NCI-H460 (cell line): ENCODE measurements at places on chromosomes 7 and 10.

- DNase-seq: no peak
These were observed 12.5 kb upstream of the CDK13 start for GRCh38 chr7:39937366-39938153.

DNA sequence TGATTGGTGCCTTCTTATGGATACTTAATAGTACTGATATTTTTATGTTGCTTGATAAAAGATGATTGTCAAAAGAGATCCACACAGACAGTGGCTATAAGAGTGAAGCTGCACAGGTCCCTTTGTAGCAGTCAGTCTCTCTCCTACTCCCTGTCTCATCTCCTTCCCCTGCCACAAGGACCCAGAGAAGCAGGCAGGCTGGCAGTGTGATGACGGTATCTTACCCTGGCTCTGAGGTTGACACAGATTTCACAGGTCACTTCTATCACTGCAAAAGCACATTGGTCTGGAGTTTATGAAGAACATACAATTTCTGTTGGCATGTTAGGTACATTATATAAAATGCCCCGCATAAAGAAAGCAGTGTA, 64.4 kb upstream of the AHR start:
- DNase-seq: peak; percentile 15

DNA sequence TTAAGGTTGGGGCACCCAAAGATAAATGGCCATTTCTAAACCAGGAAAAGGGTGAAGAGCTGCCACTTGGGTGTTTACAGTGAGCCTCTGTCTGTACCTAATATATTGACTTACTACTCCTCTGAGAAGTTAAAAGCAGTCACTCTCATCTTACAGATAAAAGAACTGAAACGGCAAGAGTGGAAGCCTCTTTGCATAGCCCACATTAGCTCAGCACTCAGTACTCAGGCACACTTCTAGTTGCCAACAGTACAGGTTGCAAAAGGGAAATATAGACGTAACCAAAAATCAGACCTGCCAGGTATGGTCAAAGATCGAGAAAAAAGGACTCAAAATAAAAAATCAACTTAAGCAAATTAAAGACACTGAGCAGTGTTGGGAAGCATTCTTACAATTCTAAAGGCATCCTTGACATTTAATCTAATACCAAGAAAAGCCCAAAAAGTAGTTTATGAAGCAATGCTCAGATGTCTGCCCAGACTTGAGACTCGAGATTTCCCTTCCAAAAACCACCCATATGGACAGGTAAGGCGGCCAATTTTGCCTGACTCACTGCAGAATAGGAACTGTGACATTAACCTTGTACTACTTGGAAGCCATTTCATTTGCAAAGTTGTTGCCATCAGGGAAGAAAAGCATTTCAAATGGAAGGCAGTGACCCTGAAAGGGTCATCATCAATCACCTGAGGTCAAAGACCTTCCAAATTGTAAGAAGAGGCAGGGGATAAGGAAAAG, 139.3 kb downstream of the SLC25A13 start:
- no peak for DNase-seq

DNA sequence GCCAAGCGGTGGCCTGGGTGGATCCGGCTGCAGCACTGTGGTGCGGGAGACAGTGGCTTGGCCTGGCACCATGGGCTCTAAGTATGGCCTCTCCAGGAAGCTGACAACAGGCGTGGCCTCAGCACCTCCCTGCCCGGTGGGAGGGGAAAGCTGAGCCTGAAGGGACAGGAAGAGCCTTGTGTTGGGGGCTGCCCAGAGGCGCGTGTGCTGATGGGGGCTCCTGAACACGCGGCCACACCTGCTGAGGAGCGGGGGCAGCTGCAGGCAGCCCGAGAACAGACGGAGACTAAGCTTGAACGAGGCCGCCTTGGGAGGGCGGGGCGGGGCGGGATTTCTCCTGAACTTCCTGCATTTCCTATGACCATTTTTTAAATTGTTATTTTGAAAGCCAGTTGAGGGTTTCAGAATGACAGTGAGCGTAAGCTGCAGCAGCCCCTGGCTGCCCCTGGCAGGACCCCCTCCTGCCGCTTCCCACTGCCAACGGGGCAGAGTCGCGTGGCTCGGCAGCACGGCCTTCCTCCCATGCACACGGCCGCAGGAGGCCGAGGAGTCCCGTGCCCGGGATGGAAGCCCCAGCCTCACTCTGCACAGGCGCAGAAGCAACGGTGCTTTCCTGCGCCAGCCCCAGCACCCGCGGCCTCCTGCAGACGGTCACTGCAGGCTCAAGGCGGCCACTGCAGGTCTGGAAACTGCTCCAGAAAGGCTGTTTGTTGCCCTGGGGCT, 43.2 kb downstream of the DPYSL4 start:
- no peak for DNase-seq

DNA sequence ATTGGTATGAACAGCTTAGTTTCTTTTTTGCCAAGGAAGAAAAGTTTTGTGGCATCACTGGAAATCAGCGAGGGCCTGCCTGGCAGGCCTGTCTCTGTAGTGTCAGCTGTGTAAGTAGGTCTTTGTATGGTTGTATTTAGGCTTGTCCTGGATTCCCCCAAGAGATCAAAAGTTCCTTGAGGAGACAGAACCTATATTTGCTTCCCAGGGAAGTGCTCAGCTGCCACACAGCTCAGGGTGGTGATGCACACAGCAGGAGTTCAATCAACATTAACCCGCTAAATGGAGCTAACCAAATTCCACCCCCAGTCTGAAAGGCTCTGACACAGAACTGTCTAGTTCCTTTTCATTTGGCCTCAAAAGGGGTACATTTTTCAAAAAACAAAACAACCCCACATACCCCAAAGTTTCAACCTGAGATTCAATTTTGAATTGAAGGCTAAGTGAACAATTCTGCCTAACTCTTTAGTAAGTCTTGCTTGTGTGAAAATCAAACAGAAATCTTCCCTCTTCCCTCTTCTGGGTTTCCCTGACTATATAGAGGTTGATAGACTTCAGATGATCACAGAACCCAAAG, 124.4 kb downstream of the CLEC2L start:
- DNase-seq: no peak

- DNase-seq: no peak
These were observed 18.9 kb upstream of the MACC1 start for GRCh38 chr7:20236043-20236442.

DNA sequence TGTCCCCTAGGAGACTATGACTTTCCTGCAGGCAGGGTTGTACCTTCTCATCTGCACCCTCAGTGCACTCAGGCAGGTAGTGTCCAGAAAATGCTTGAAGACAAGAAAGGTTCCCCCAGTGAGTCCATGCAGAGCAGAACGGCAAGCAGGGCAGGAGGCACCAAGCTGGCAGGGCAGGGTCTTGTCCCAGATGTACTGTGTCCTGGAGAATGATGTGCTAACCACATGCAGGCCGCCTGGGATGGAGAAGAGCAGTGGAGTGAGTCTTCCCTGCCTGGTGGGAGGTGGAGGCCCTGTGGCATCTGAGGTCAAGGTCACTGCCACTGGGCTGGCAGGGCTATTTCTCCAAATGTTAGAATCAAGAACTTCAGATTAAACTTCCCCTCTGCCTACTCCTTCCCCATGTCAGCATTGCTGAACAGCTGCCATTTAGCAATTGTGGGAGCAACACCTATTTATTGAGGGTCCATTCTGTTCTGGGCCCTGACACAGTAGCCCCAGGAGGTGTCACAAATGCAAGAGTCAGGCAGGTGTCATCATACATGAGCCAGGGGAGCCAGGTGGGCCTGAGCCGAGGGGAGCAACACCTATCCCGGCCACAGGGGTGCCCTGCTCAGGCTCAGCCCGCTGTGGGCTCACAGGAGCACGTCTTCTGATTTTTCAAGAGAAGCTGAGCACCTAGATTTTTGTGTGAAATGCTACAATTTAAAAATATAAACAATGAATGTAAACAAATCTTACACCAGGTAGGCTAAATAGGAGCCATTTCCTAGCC, 34.1 kb downstream of the PTPRE start:
- no peak for DNase-seq

- no peak for DNase-seq
These were observed 12.1 kb upstream of the FAS start for GRCh38 chr10:88978463-88978862.

- no peak for DNase-seq
These were observed 29.5 kb upstream of the PFKFB3 start for GRCh38 chr10:6173203-6173602.

DNA sequence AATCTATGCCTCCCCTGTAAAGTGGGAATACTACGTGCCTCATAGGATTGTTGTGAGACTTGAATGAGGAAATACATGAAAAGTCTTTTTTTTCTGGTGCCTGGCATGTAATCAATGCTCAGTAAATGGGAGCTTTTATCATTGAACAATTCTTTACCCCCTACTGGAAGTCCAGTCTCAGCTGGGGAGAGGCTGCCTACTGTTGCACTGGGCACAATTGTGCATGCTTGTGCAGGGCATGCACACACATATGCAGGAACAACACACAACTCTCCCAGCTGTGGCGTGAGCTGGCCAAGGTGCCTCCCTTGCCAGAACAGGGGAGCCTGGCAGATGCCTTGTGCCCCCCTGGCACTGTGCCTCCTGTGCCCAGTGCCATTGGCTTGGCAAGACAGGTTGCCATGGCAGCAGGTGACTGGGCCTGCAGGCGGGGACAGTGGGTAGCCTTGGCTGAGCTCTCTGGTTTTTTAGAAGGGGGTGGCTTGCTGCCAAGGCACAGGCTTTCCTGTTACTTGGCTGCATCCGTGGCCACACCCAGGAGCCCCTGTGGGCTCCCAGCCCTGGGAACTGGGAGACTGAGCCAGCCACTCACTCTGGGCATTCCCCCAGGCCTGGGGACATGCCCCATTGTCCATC, 16.1 kb upstream of the PALD1 start:
- no peak for DNase-seq

GRCh38 chr7:77885155-77885554, 86.6 kb downstream of the PHTF2 start:
- DNase-seq: no peak

- no peak for DNase-seq
These were observed 6.5 kb downstream of the ASB13 start for GRCh38 chr10:5659702-5660528.

- DNase-seq: no peak
These were observed 631 bp downstream of the HPS6 start for GRCh38 chr10:102065561-102066398.

- no peak for DNase-seq
These were observed 673.9 kb upstream of the GALNT17 start for GRCh38 chr7:70457883-70458680.

DNA sequence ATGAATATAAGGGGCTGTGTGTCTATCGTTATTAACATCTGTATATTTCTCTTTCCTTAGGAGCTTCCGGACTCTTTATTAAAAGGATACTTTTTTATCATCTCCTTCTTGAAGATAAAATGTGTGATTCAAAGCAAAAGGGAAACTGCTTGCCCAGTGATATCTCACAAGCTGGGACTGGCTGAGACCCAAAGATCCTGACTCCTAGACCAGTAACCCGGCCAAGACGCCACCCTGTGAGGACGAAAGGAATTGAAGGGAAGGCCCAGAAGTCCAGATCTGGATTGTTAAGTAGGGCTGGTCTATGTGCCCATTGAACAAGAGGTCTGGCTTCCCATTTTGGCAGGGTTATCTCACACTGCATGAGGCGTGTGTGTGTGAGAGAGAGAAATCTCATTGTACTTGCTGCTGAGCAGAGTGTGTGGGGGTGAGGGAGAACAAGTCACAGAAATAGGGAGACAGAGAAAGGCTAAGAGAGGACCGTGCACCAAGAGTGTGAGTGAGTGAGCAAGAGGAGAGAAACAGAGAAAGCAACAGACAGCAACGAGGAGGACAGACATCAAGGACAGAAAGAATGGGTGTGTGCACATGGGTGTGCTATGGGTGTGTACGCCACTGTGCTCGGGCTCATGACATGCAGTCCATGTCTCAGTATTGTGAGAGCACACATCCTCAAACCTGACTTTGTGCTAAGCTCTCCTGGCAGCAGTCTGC, 75.4 kb downstream of the PLXNA4 start:
- DNase-seq: no peak

DNA sequence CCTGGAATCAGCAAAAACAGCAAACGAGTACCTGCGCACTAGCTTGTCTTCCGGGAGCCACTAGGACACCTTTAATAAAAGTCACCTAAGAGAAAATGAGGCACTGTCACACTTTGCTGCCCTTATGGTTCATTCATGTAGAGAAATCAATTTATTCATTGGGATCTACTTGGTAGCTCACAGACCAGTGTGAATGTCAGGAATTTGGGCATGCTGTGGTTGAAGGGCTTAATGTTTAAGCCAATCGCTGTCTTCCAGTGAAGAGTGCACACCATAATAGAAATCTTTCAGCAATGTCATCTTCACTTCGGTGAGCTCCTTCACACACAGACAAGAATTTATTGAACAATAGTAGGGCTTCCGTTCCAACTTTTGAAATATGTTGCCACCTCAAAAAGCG, 65.1 kb downstream of the MARCHF5 start:
- no peak for DNase-seq

- no peak for DNase-seq
These were observed 285.8 kb upstream of the COBL start for GRCh38 chr7:51602376-51602775.

GRCh38 chr10:49324711-49325110, 25.7 kb downstream of the C10orf71 start:
- DNase-seq: no peak

DNA sequence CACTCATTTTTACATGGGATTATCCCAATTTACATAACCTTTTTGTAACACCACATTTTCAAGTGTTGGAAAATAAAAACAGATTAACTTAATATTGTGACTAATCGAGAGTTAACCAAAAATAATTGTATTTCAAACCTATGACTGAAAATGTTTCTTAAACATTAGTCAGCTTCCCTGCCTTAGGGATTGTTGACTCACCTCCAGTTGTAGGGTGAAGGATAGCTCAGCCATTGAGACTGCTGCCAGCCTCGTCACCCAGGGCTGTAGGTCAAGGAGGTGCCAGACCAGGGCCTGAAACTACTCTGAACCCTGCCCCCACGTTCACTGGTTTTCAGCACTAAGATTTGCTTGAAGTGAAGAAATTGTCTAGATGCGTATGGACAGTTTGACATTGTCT, 351.2 kb downstream of the GFRA1 start:
- no peak for DNase-seq

GRCh38 chr7:151948039-151948438, 8.2 kb upstream of the GALNTL5 start:
- DNase-seq: no peak

- no peak for DNase-seq
These were observed 36.6 kb upstream of the DUSP5 start for GRCh38 chr10:110461088-110461487.

- DNase-seq: no peak
These were observed 815 bp downstream of the GIMAP8 start for GRCh38 chr7:150451097-150451793.

- no peak for DNase-seq
These were observed 124.2 kb upstream of the ZNF746 start for GRCh38 chr7:149621776-149622175.

DNA sequence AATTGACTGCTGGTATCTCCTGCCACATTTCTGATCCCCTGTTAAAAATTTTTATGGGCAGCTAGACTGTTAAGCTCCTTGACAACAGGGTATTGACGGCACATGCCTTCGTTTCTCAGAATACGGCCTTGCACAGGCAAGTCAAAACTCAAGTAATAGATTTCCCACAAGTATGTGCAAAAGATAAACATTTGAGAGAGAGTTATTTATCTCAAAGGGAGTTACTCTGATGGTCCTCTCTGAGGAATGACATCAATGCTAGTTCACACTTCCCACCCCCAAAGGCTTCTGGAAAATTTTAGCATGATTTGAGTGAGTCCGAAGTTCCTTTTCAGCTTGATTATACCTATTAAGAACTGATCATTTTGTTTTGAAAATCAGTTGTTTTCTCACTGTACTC, 71.9 kb downstream of the JCAD start:
- no peak for DNase-seq

GRCh38 chr7:103919272-103919868, 70.1 kb downstream of the RELN start:
- no peak for DNase-seq

- no peak for DNase-seq
These were observed 30.8 kb upstream of the PLCE1 start for GRCh38 chr10:93962973-93963372.

GRCh38 chr10:112137154-112137987, 46.2 kb downstream of the GPAM start:
- DNase-seq: peak; percentile 60
